CD4-positive, alpha-beta memory T cell (primary cell): ENCODE measurements at places on chromosomes 16 and 17. TPM values are rescaled to one million over a fixed set of nuclear protein-coding genes. Genes with fewer than 3 reads are reported as not detected.

DNA sequence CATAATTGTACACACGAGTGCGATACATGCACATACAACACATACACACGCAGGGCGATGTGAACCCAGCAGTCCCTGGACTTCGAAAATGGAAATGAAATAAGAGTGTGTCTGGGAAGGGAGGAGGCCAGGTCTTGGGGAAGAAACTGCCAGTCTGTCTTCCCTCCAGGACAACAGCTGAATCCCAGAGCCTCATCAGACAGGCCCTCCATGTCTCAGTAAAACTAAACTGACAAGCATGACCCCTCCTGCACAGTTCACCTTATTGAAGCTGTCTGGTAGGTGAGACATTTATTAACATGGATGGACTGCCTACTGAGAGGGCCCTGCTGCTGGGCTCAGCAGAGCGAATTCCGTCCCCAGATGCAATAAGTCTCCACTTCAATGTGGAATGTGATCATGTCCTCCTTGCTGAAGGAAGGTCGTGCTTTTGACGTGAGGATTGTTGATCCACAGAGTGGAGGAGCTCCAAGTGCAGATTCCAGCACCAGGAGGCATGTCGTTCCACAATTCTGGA is 117.4 kb downstream of the SOX9 start:
- no peak overlapping the region for H3K4me3 ChIP-seq
- no peak for DNase-seq
- no peak overlapping the region for H3K27ac ChIP-seq
- no peaks in the 10 kb centered on the region for H3K27me3 ChIP-seq

DNA sequence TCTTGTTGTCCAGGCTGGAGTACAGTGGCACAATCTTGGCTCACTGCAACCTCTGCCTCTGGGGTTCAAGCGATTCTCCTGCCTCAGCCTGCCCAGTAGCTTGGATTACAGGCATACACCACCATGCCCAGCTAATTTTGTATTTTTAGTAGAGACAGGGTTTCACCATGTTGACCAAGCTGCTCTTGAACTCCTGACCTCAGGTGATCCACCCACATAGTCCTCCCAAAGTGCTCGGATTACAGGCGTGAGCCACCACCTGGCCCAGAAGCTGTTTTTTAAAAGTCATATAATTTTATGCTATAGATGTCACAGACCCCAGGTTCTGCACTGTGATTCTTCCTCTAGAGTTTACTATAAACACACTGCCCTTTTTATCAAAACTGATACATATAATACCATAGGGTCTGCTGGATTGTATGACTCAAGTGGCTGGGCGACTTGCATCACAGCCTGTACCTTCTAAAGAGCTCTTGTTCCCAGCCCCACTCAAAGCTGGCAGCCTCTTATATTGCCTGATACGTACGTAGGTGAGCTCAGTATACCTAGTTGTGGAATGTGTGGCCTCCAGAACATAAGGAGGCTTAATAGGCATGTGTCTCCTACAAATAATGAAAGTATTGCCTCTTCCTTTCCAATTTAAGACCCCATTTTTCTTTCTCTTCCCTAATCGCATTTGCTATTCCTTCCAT is 295.8 kb downstream of the ZFHX3 start:
- H3K4me3 ChIP-seq: no peak overlapping the region
- H3K27me3 ChIP-seq: no peaks in the 10 kb centered on the region
- no peaks in the 10 kb centered on the region for H3K4me1 ChIP-seq
- no peak overlapping the region for H3K27ac ChIP-seq
- no peaks in the 10 kb centered on the region for H3K36me3 ChIP-seq
- DNase-seq: no peak

GRCh38 chr16:11179574-11179973 is 76.4 kb downstream of the SOCS1 start:
- H3K27me3 ChIP-seq: no peaks in the 10 kb centered on the region
- H3K4me1 ChIP-seq: peaks cover 13% of the 10 kb centered on the region
- H3K36me3 ChIP-seq: peaks cover 9% of the 10 kb centered on the region
- no peak overlapping the region for H3K27ac ChIP-seq

GRCh38 chr17:81132197-81132540 is 33.1 kb upstream of the PVALEF start:
- H3K36me3 ChIP-seq: no peaks in the 10 kb centered on the region
- DNase-seq: no peak
- H3K27me3 ChIP-seq: no peaks in the 10 kb centered on the region
- no peak overlapping the region for H3K4me3 ChIP-seq
- no peak overlapping the region for H3K27ac ChIP-seq
- H3K4me1 ChIP-seq: no peaks in the 10 kb centered on the region

DNA sequence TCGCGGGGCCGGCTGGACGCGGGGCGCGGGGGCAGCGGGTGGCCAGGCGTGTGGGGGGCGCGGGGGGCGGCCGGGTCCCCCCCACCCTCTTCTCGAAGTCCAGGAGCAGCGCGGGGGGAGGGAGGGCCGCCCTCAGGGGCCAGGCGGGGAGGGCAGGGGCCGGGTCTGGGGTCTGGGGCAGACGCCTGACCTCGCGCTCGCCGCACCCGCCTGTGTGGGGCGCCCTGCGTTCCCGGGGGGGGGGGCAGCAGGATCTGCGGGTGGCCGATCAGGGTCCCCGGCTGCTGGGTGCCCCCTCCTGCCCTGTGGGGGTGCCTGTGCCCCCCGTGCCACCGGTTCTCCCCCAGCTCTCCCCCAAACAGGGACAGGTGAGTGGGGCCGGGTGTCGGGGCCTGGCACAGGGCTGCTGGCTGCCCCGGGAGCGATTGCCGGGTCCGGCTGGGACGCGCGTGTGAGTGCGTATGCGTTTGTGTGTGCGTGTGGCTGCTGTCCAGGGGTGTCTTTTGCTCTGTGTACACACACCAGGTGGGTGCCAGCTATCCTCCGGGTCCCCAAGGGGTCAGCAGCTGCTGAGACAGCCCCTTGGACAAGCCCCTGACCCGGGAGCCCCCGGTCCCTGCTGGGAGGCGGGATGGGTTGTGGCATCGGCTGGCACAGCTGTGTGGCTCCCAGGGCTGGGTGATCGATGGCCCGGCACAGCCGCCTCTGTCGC is 663 bp downstream of the PRR35 start:
- no peak overlapping the region for H3K27ac ChIP-seq
- no peak overlapping the region for H3K4me3 ChIP-seq
- peaks cover under 1% of the 10 kb centered on the region for H3K4me1 ChIP-seq

The MYL4 gene
- polyA plus RNA-seq: not detected

The GP1BA gene
- not detected for polyA plus RNA-seq

The PTX4 gene
- not detected for polyA plus RNA-seq
